ENCODE measurements at places on chromosomes 1 and 21.

GRCh38 chr1:207418351-207418750 lies 35.8 kb upstream of the CR2 start:
- DNase-seq, result no peak

DNA sequence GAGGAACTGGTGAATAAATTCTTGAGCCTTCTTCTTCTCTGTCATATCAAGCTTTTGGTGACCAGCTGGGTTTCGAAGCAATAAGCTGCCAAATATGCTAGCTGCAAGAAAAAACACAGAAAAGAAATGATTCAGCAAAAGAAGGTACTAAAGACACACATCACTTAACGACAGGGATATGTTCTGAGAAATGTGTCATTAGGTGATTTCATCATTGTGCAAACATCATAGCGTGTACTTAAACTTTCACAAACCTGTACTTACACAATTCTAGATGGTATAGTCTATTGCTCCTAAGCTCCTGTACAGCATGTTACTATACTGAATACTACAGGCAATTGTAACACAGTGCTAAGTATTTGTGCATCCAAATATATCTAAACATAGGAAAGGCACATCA lies 2.9 kb upstream of the MTF1 start:
- DNase-seq, result no peak

GRCh38 chr1:32859915-32860314 lies 10.8 kb downstream of the FNDC5 start:
- no peak for DNase-seq

GRCh38 chr1:6485168-6486101 lies 6.0 kb downstream of the PLEKHG5 start:
- no peak for DNase-seq

- DNase-seq, result no peak
Observed at GRCh38 chr1:160830321-160831153, 32.1 kb downstream of the CD244 start.

DNA sequence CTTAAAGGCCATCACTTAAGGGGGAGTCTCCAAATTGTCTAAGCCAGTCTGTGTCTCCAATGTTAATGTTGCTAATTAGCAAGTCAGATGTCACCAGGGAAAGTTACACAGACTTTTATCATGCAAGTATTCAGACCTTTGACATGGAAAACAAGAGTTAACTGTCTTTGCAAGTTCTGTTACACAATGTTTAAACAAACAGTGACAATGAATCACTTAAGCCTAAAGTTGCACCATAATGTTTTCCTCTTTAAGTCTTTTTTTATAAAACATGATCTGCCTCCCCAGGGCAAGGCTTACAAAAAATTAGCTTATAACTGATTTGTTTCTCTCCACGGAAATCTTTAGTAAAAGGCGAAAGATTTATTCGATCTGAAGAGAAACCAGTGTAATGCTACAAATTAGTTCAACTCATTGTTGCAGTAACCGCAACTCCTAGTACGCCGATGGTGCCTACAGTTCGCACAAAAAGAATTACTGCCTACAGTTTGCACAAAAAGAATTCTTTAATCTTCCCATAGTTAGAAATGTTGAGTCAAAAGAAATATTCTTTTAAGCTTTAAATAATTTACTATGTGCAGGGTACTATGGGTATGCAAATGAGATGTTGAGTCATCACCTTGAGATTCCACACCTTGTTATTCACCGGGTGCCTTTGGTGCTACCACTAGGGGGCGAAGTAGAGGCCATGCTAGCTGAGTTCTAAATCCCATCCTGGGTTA lies 45.3 kb downstream of the HHAT start:
- peak; percentile 54 for DNase-seq

DNA sequence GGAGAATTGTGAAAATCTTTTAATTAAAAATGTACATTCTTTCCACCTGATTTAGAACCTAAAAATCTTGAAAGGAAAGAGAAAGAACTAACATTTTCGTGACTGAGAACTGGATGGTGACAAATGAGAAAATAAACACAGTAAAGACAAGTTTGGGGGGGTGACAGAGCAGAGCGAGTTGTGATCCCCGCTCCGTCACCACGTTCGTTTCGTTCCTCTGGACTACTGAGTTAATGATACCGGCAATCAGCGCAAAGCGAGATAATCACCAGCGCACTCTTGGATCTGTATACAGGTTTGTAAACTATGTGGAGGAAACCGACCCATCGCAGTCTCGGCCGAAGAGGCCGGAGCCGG lies 31.2 kb upstream of the CFAP126 start:
- no peak for DNase-seq

- no peak for DNase-seq
Observed at GRCh38 chr1:200042119-200042551, 14.6 kb downstream of the NR5A2 start.

DNA sequence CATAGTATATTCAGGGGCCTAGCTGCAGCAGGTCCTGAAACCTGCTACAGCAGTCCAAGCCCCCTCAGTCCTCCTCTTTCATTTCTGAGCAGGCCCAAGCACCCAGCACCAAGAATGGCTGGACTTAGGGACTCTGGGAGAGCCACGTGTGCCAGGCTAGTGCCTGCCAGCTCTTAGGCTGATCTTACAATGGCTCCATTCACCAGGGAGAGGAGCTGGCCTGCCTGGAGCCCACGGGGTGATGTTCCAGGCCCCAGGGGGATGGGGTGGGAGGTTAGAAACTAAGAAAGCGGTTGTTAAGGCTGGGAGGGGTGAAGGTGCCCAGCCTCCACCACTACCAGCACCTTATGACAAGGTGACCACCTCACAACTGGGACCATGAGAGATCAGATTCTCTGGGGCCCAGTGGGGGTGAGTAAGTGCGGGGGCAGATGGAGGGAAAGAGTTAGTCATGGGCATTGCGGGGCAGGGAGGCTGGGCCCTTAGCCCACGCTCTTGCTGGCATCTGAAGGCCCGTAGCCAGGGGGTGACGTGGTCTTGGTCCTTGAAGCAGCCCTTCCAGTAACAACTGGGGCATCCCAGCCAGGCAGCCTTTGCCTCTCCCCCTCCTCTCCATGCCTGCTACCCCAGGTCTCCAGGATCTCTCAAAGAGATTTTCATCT lies 30.3 kb upstream of the CLIC4 start:
- DNase-seq, result no peak

- DNase-seq, result no peak
Observed at GRCh38 chr1:59333626-59334277, 36.9 kb downstream of the FGGY start.

- no peak for DNase-seq
Observed at GRCh38 chr1:194151056-194151455, 964.6 kb upstream of the B3GALT2 start.

- no peak for DNase-seq
Observed at GRCh38 chr1:41806472-41807155, 112.1 kb downstream of the HIVEP3 start.

GRCh38 chr1:234608911-234609690 lies 877 bp downstream of the IRF2BP2 start:
- DNase-seq, result no peak

- no peak for DNase-seq
Observed at GRCh38 chr1:21652101-21652936, 16.8 kb downstream of the RAP1GAP start.

GRCh38 chr1:215710036-215710898 lies 143.2 kb downstream of the KCTD3 start:
- DNase-seq, result no peak

DNA sequence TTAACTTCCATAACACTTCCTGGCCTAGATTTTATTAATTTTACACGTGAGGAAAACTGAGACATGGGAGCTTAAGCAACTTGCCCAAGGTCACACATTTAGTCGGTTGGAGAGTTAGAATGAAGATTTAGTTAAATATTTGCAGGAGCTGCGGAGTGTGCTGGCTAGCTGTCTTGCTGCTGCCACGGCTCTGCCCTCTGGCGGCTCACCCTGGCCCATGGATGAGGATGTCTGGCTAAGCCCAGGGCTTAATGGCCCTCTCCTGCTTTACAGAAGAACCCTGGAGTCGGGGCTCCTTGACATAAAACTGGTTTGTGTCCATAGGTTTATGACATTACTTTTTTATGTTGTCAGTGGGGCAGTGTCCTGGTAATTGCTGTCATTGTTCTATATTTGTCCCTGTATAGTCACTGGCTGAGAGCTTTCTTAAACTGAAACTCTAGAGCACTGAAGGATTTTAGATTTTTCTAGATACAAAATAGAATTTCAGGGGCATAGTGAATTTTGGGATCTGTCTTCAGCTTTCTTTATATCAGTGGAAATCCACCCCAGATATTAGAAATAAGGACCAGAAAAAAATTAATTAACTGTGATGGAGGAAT lies 88.9 kb upstream of the WLS start:
- DNase-seq, result no peak

- peak; percentile 52 for DNase-seq
Observed at GRCh38 chr1:116988908-116989307, 12.7 kb upstream of the CD101 start.

DNA sequence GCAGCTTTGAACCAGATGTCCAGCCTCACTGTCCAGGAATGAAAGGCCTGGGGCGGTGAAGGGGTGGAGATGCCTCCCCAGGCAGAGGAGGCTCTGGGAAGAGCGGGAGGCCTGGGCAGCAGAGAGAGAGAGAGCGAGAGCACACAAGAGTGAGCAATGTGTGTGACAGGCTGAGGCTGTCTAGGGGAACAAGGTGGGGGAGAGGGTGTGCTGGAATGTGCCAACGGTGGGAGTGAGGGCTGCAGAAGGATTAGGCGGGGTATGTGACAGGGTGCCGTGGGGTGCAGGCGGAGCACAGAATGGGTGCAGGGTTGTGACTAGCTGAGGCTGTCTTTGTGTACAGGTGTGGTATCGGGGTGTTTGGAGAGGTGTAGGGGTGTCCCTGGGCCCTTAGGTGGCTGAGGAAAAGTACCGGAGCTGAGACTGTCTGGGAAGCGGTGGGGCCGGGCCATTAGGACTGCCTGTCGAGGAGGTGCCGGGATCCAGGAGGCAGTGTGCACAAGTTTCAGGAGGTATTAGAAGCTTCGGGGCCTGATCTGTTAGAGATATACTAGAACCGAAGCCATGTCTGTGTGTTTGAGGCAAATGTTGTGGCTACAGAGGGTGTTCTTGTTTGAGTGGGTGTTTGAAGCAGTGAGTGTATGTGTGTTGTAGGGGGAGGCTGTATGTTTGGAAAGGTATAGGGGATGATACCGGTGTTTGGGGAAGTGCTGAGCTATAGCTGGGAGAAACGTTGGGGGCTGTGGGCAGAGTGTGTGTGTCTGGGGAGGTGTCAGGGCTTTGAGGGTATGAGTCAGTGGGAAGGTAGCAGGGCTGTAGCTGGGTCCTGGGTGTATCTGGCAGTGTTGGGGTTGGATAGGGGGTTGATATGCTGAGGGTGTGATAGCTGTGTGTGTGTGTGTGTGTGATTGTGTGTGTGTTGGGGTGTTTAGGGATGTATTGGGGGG lies 9.1 kb downstream of the AHDC1 start:
- DNase-seq, result no peak

- no peak for DNase-seq
Observed at GRCh38 chr1:185158800-185159199, 1.8 kb downstream of the SWT1 start.

DNA sequence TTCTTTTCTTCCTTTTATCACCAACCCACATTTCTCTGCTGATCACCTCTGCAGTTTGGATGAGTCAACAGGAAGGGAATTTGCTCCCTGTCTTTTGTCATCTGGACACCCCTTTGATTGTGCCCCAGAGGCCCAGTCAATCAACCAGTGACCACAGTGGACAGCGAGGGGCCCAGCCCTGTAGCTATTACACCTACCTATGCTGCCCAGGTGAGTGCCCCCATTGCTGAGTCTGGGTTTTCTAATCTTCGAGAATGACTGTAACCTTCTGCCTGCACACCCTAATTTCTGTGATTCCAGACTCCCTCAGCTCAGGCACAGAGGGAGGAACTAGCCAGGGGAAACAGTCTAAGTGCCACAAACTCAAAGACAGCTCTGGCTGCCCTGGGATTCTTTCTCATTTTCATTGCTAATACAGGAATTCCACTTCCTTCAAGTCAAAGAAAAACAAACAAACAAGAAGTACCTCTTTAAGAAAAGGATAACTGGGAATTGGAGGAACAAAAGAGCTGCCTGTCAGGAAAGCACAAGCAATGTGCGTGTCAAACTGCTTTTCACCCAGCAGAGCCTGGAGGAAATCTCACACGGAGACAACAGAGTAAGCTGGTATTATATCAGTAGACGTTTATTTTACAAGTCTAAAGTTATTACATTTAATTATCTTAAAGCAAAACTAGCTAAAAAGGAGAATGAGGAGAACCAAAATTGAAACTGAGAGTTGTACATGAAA lies 311.1 kb downstream of the AJAP1 start:
- DNase-seq, result no peak

GRCh38 chr1:2632561-2633361 lies at the start of gene MMEL1:
Gene MMEL1 (minus strand): TSS chr1:2633016. CDS start chr1:2629484, 3,532 bp downstream.
- DNase-seq, result no peak

- no peak for DNase-seq
Observed at GRCh38 chr1:42370876-42371549, 9.6 kb upstream of the RIMKLA start.

GRCh38 chr1:208052135-208052534 lies 141.2 kb upstream of the CD34 start:
- DNase-seq, result no peak

DNA sequence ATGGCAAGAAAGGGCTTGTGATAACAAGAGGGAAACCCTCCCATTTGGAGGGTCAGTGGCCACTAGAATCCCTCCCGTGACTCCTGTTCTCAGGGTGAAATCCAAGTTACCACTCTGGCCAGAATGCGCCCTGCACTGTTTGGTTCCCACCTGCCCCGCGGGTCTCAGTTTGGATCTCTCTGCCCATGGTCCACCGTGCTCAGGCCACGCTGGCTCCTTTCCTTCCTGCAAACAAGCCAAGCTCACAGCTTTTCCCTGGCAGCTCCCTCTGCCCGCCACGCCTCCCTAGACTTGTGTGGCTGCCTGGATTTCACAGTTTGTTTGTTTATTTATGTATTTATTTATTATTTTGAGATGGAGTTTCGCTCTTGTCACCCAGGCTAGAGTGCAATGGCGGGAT lies 179.5 kb upstream of the VAMP3 start:
- no peak for DNase-seq

- DNase-seq, result no peak
Observed at GRCh38 chr1:176719447-176719846, 256.5 kb downstream of the PAPPA2 start.

DNA sequence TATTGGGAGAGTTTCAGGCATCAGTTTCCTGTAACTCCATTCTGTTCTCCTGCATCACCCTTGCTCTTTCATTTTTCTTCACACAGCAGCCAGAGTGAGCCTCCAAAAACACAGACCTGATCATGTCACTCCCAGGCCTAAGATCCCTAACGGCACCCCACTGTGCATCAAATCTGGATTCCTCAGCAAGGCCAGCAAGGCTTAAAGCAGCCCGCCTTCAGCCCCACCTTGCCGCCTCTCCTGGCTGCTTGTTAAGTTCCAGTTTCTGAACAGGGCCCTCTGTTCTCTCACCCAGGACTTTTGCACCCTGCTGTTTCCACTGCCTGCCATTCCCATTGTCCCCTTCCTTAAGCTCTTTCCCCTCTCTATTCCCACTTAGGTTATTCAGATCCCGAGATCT lies 29.3 kb downstream of the C1orf116 start:
- no peak for DNase-seq

GRCh38 chr1:156176610-156177210 lies 17.2 kb upstream of the SLC25A44 start:
- DNase-seq, result no peak

All from LNCaP clone FGC (cell line).